Ammon's horn (tissue), 1 donor: ENCODE measurements at places on chromosomes 1 and 21.
A peak's percentile ranks its signal among the peaks of the same experiment; 100 is the strongest.

- peak; percentile 29 for DNase-seq
Observed at GRCh38 chr21:37828556-37828955, 87.7 kb downstream of the KCNJ6 start.

GRCh38 chr1:178650934-178651511, 74.0 kb upstream of the RALGPS2 start:
- DNase-seq: no peak

DNA sequence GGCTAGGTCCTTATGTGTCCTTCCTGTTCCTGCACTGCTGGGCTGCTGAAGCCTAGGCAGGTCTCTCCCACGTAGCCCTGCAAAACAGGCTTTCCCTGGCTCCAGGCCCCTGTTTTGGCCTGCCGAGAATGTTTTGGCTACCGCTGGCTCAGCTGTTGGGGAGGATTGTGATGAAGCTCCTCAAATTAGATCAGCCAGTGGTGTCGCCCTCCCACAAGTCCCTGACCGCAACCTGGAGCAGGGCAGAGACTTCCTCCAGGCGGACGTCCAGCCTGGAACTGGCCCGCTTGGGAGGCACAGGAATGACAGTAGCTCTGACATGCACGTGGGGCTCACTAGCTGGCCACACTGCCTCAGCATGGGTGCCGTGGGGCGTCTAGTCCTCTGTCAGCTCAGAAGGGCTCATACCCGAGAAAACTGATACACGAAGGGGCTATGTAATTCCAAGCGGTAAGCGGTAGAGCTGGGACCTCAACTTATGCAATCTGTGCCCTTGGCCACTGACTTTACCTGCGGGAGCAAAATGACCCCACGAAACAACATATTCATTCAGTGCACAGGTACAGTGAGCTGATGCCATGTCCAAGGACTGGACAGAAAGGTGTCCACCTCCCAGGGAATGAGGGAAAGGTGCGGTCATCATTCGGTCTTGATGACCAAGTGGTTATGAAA, 26.6 kb downstream of the DHRS3 start:
- DNase-seq: no peak

DNA sequence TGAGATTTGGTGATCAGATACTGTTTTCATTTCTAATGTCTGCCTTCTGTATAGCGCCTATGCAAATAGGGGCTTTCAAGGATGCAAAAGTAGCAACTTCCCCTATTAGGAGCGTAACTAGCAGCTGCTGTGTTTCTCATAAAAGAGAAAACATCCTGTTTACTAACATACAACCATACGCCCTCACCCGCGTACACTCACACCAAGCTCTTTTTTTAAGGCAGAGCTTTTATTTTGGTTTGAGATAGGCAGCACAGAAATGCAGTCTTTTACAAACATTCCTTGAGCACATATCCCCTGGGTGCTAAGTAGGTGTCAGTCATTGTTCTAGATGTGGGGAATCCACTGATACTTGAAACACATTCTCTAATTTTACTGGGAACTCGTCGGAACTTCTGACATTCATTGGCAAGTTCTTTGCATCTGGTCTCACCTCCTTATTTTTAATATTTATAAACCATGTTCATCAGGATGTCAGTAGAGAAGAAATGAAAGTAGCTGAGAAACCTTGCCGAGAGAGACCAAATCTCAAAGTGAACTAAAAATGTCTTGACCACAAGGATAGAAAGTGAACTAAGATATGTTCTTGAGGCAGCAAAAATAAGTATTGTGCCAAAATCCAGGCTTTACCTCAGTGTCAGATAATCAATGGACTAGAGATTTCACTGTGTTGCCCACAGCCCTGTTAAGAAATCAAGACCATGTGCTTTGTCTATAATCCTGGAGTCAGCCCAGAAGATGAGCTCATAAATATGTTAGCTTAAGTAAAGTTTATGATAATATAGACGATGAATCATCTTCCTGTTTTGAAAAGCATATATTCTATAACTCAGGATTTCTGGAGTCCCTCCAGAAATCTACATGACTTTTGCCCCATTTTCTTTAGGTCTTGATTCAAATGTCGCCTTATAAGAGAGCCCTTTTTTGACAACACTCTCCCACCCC, 350.9 kb downstream of the ST6GALNAC3 start:
- no peak for DNase-seq

- DNase-seq: no peak
Observed at GRCh38 chr1:218939095-218939494, 234.6 kb upstream of the LYPLAL1 start.

DNA sequence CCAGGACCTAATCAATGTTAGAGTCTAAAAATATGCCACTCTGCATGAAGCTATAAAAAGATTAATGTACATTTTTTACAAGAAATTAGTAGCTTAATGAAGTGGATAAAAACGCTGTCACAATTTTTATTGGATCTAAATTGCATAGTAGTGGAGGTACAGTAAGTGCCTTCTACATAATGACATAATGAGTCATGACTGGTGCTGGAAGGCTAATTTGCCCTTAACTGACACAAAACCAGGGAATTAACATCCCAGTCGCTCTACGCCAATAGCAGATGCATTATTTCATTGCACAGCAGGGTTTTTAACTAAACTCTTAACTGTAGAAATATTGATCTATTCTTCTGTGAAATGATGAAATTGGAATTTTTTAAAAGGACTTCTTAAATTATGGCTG, 33.3 kb downstream of the RRAGC start:
- no peak for DNase-seq

DNA sequence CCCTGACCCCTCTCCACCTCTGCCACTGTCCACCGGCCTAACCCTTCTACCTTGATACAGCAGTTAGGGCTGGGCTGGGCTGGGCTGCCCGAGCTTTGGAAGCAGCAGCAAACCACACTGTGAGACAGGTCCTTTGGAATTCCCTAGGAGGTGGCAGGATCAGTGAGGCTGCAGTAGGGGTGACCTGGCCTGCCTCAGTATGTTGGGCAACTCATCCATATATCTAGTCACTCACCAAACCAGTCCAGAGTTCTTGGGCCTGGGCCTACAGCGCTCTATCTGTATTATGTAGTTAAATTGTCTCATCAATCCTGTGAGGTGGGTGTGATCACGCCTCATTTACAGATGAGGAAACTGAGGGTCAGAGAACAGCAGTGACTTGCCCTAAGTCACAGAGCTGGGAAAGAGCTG, 13.3 kb upstream of the SYNC start:
- no peak for DNase-seq

GRCh38 chr1:40703316-40703715, 11.8 kb downstream of the NFYC start:
- no peak for DNase-seq

DNA sequence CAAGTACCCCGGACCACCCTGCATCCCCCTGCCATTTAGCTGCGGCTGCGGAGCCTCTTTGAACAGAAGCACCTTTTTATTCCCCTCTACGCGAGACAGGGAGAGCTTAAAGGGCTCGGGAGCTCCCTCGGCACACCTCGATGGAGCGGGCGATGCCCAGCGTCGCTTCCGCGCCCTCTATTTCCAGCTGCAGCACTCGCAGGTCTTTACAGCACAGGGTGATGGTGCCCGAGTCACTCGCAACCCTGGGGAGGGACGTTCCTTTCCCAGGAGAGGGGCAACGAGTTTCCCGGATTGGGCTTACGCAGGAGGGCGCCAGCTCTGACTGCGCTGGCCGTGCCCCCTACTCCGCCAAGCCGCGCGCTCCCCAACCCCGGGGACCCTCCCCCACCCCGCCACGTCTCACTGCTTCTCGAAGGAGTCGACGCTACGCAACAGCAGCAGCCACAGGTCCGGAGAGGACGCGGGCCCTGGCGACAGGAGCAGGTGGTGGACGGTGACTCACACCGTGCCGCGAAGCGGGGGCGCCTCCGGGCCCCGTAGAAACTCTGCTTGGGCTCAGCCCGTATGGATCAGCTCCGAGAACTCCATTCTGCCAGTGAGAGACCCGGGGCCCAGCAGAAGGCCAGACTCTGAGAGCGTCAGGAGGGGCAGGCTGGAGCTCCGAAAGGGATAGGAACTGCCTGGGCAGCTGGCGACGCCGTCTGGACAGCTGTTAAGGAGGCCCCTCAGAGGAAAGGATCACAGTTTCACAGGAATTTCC, 5.8 kb upstream of the FAM167B start:
- DNase-seq: peak; percentile 74

GRCh38 chr1:167797015-167797414, 75.2 kb downstream of the MPZL1 start:
- DNase-seq: peak; percentile 77

DNA sequence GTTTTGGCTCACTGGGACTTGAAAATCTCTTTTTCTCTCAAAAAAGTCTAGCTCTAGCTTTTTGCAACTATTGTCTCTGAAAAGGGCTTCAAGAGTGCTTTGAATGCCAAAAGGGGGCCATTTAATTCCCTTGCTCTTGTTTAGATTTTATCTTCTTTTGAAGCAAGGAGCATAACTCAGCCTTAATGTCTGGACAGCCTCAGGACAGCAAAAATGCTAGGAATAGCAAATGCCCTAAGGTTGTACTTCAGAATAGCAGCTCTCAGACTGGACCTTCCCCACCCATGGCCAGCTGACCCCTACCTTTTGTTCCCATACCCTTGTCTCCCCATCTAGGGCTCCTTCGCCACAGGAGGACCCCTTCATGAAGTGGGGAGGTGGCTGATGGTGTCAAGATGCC, 121.4 kb downstream of the KCNK1 start:
- no peak for DNase-seq

DNA sequence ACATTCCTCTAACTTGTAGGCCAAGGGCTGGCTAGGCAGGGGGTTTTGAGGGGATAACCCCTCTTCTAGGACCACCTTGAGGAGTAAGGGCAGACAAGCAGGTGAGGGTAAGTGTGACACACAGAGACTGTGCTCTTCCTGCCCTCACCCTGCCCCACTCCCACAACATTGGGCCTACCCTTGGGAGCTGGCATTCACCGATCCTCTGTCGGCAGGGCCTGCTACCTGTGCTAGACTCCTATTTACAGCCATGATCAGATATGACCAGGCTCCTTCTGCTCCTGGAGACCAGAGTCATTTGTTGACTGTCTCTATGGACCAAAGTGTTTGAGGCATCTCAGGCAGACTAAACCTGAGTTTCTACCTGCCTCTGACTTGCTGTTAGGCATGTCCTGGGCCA, 68.3 kb downstream of the SYF2 start:
- DNase-seq: no peak

DNA sequence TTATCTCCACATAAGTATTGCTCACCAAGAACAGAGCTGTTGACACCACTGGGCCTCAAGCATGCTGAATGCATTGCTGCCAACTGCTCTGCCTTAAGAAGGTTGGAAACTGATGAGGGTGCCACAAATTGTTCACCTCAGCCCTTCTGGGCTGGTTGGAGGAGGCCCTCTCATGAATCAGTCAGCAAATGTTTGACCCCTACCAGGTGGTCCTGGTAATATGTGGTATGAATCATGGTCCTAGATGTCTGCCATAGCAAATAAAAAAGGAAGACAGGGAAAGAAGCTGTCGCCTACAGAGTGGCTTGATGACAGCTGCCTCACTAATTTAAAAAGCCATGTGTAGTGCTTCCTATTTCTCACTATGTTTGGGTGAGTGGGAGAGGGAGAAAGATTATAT, 12.2 kb downstream of the SPATA46 start:
- DNase-seq: no peak

DNA sequence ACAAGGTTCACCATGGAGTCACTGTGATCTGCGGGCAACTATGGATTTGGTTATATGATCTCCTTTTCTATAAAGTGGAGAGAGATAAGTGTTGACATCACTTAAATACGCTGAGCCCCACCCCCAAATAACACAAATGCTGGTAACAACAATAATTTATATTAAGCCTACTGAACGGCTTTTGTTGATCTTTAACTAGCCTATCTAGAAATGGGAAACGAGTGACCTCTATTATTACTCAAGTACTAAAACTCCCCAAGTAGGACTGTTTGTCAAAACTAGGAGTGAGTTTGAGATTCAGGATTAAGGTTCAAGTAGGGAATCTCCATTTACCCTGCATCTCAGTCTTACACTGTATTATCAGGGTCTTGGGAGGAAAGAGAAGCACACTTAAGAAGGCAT, 52.2 kb downstream of the MAP3K7CL start:
- no peak for DNase-seq

DNA sequence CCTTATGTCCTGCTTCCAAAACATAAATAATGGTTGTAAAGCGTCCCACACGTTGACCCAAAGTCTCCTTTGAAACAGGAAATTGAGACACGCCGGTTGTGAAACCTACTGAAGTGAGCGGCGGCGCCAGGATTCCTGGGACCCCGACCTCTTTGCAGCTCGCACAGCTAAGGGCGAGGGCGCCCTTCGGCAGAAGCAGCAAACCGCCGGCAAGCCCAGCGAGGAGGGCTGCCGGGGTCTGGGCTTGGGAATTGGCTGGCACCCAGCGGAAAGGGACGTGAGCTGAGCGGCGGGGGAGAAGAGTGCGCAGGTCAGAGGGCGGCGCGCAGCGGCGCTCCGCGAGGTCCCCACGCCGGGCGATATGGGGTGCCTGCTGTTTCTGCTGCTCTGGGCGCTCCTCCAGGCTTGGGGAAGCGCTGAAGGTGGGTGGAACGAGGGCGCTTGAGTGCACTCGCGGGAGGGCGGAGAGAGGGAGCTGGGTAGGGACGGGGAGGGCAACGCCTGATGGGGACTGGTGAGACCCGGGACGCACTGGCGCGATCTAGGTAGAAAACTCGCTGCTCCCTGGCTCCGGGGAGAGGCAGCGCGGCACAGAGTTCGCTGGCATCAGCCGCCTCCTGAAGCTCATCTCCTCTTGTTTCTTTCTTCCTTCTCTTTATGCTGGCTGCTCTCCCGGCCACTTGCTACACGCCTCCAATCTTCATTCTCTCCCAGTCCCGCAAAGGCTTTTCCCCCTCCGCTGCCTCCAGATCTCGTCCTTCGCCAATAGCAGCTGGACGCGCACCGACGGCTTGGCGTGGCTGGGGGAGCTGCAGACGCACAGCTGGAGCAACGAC, at the start of gene CD1D:
Gene CD1D, plus strand, starts transcription at position 155 of the 836 bp plus-strand sequence. Its CDS starts 207 bp downstream, at position 362.
- peak; percentile 23 for DNase-seq

GRCh38 chr1:96820671-96821070, 99.1 kb downstream of the PTBP2 start:
- DNase-seq: no peak

- DNase-seq: no peak
Observed at GRCh38 chr1:46113948-46114347, 18.5 kb downstream of the PIK3R3 start.

GRCh38 chr1:33232716-33233115, 23.6 kb upstream of the ZNF362 start:
- no peak for DNase-seq

- no peak for DNase-seq
Observed at GRCh38 chr1:79042117-79042516, 35.6 kb upstream of the ADGRL4 start.
